ENCODE measurements at places on chromosomes 5 and 9. TPM values are rescaled to one million over a fixed set of nuclear protein-coding genes. Genes with fewer than 3 reads are reported as not detected.

DNA sequence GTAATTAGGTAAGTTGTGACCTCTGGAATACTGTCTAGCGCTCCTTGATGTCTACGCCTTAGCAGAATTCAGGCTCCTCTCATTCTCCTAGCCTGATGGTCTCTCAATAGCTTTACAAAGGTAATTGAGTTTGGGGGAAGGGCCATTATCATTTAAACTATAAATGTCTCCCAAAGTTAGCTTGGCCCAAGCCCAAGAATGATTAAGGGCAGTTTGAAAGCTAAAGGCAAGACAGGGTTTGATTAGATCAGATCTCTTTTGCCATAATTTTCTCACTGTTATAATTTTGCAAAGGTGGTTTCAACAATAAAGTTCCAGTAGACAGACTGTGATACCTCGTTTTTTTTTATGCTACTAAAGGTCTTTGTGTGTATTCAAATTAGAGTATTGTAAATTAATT lies 3.7 kb upstream of the SLC30A5 start:
- no peaks in the 10 kb centered on the region for H3K27me3 ChIP-seq
- DNase-seq: no peak
- no peak overlapping the region for H3K27ac ChIP-seq
- H3K4me1 ChIP-seq: peaks cover 10% of the 10 kb centered on the region
- H3K4me3 ChIP-seq: no peak overlapping the region

- H3K4me3 ChIP-seq: peak overlapping the region; percentile 48
- H3K27ac ChIP-seq: peak overlapping the region; percentile 79
- H3K27me3 ChIP-seq: peaks cover 5% of the 10 kb centered on the region
- no peak for DNase-seq
Measured at GRCh38 chr5:81750308-81751008, 439 bp downstream of the SSBP2 start.

Gene C1QTNF2
- polyA plus RNA-seq: not detected

- H3K4me3 ChIP-seq: no peak overlapping the region
- no peaks in the 10 kb centered on the region for H3K4me1 ChIP-seq
- no peak overlapping the region for H3K27ac ChIP-seq
Measured at GRCh38 chr9:92525306-92525705, 10.5 kb downstream of the ECM2 start.

GRCh38 chr9:70285246-70285645 lies 26.5 kb downstream of the SMC5 start:
- H3K4me1 ChIP-seq: no peaks in the 10 kb centered on the region
- H3K36me3 ChIP-seq: peaks cover 72% of the 10 kb centered on the region

- H3K36me3 ChIP-seq: peaks cover 2% of the 10 kb centered on the region
- no peak for DNase-seq
- H3K27me3 ChIP-seq: no peaks in the 10 kb centered on the region
Measured at GRCh38 chr5:177130211-177131018, 3.2 kb upstream of the NSD1 start.

Gene LSM11
- polyA plus RNA-seq: 0.84 TPM

Gene PDCD1LG2
- 2.5 TPM for polyA plus RNA-seq

GRCh38 chr5:107916731-107917725 lies 246.3 kb upstream of the EFNA5 start:
- no peaks in the 10 kb centered on the region for H3K27me3 ChIP-seq
- H3K4me1 ChIP-seq: no peaks in the 10 kb centered on the region
- no peaks in the 10 kb centered on the region for H3K36me3 ChIP-seq
- H3K4me3 ChIP-seq: no peak overlapping the region
- no peak for DNase-seq
- no peak overlapping the region for H3K27ac ChIP-seq

Gene FOXD4L3
- not detected for polyA plus RNA-seq

Gene UBE2QL1
- polyA plus RNA-seq: not detected

DNA sequence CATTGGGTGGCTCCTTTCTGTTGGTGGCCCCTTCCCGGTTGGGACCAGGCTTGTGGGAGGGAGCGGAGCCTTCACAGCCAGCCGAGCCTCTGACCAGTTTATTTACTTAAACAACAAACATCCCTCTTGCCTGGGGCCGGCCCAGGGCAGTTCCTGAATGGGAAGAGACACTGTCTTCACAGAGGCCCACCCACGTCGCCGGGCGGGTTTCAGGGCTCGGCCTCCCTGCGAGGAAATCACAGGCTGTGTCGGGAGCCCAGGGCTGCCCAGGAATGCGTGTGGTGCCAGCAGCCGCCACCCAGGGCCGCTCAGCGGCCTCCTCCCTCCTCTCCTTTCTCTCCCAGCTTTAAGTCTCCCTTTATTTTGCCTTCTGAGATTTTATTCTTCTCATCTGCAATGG lies 132.5 kb downstream of the HSD17B3 start:
- H3K27me3 ChIP-seq: no peaks in the 10 kb centered on the region
- no peak overlapping the region for H3K4me3 ChIP-seq
- no peak for DNase-seq
- H3K27ac ChIP-seq: no peak overlapping the region
- no peaks in the 10 kb centered on the region for H3K4me1 ChIP-seq
- H3K36me3 ChIP-seq: no peaks in the 10 kb centered on the region

DNA sequence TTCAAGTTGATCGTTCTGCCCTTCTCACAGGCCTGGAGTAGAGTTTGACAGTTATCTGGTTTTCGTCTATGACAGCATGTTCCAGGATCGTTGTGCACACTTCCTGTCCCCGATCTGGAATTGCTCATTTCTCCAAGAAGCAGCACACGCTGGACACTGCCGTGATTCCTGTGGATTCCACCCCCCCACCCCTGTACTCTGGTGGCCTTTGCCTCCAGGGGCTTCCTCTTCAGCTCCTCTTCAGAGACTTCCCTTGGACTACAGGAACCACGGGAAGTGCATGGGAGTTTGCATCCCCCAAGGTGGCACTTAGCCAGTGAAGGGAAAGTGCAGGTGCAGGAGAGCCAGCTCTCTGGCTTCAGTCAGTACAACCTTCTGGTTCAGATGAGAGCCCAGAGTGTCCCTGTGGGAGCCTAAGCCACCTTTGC lies 160.7 kb downstream of the CACNA1B start:
- no peaks in the 10 kb centered on the region for H3K4me1 ChIP-seq
- no peak overlapping the region for H3K4me3 ChIP-seq
- H3K27me3 ChIP-seq: peaks cover 7% of the 10 kb centered on the region
- no peak for DNase-seq
- no peak overlapping the region for H3K27ac ChIP-seq

DNA sequence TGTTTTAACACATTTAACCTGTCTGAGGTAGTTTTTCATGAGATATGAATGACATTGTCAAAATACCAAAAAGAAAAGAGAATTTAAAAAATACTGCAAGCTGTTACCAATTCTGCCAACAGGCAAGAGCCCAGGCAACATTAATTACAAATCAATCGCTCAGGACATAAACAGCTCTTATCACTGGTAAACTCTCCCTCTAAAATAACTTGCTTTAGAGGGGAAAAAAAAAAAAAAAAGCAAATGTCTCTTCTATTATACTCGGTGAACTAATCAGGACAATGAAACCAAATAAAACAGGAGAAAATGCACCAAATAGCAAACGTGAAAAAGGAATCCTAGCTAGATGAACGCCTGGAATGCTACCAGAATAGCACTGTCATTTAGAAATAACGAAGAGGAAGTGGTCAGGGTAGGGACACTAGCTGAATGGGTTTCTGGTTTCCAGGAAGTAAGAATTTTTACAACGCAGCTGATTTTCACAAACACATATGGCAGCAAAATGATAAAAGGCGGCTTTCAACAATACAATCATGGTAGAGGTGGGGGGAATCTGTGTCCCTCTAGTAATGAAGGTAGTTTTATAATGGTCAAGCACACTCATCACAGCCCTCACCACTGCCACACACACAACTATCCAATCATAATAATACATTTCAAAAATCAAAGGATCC lies 94.9 kb downstream of the DENND1A start:
- no peak for DNase-seq
- peaks cover 6% of the 10 kb centered on the region for H3K4me1 ChIP-seq
- H3K4me3 ChIP-seq: peak overlapping the region; percentile 13
- H3K27me3 ChIP-seq: no peaks in the 10 kb centered on the region
- no peak overlapping the region for H3K27ac ChIP-seq
- H3K36me3 ChIP-seq: no peaks in the 10 kb centered on the region

DNA sequence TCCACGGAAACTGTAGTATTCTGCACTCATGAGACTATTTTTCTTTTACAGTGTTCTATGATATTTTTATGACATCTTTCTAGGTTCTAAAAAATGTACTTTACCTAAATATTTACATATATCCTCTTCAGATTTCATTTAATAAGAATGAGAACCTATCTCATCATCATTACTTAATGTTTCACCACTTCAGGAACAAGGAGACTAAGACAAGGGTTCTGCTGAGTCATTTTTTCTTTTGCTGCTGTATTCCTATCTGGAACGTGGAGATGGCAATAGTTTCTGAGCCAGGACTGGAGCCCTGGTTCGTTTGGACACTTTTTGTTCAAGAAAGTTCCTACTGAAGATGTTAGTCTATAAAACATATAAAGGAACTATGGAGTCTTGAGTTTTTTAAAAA lies 258.2 kb upstream of the MAP3K1 start:
- no peaks in the 10 kb centered on the region for H3K36me3 ChIP-seq
- H3K27ac ChIP-seq: no peak overlapping the region
- H3K4me1 ChIP-seq: no peaks in the 10 kb centered on the region
- H3K27me3 ChIP-seq: peaks cover 3% of the 10 kb centered on the region
- H3K4me3 ChIP-seq: no peak overlapping the region
- DNase-seq: no peak

Gene C9
- not detected for polyA plus RNA-seq

Gene ISOC1
- 38.7 TPM for polyA plus RNA-seq

GRCh38 chr9:3261484-3261883 lies 264.3 kb downstream of the RFX3 start:
- peaks cover 45% of the 10 kb centered on the region for H3K36me3 ChIP-seq
- no peak for DNase-seq
- H3K27ac ChIP-seq: no peak overlapping the region
- no peak overlapping the region for H3K4me3 ChIP-seq

Gene LEAP2
- not detected for polyA plus RNA-seq

DNA sequence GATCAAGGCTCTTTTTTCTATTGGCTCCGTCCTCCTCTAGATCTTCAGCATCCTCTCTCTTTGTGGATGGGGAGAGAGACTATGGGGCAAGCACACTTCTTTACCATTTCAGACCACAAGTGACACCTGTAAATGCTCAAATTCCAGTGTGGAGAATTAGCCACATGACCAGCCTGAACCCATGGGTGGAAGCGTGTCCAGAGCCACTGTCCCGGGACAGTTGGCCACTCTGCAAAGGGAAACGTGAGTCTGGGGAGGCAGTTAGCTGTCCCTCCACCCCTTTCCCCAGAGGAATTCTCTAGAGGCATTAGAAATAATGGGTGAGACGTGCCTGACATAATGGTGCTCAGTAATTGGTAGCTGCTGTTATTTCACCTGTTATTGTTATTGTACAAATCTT lies 40.9 kb downstream of the AMBP start:
- no peak overlapping the region for H3K27ac ChIP-seq
- H3K27me3 ChIP-seq: no peaks in the 10 kb centered on the region
- H3K4me1 ChIP-seq: no peaks in the 10 kb centered on the region
- H3K4me3 ChIP-seq: no peak overlapping the region
- H3K36me3 ChIP-seq: no peaks in the 10 kb centered on the region

DNA sequence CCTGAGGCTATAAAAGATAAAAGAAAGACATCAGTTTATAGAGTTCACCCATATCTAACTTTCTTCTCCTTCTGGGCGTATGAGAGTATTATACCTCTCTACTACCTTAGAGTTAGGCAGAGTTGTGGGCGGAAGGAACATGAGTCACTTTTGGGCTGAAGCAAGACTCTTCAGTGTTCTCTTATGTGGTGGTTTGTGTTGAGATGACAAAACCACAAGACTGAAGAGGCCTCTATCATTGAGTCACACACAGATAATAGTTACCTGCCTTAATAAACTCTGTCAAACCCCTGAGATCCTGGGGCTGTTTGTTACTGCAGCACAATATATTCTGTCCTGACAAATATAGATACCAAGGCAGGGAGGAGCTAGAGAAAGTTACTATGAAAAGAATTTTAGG lies 184.2 kb downstream of the EFNA5 start:
- H3K4me3 ChIP-seq: no peak overlapping the region
- H3K4me1 ChIP-seq: no peaks in the 10 kb centered on the region
- peak; percentile 23 for DNase-seq
- no peak overlapping the region for H3K27ac ChIP-seq
- no peaks in the 10 kb centered on the region for H3K27me3 ChIP-seq

DNA sequence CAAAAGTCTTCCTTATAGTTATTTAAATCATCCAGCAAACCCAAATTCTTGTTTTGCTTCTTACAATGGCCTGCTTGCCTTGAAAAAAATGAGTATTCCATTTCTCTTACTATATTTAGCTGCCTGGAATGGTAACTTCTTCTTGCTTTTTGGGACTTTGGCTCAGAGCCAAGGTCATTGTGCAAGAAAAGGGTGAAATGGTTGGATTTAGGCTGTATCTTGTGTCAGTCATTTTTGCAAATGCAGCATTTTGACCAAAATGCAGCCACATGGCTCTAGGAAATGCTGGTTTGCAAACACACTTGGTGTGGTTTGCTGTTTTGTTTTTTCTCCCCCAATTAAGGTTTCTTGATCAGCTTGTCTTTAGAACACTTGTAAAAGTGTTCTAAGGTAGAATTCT lies 133.3 kb upstream of the ELL2 start:
- DNase-seq: no peak
- no peaks in the 10 kb centered on the region for H3K27me3 ChIP-seq
- no peak overlapping the region for H3K4me3 ChIP-seq
- H3K4me1 ChIP-seq: no peaks in the 10 kb centered on the region
- no peak overlapping the region for H3K27ac ChIP-seq

Gene SLC4A9
- polyA plus RNA-seq: not detected

Gene SLC2A6
- polyA plus RNA-seq: 1.3 TPM

DNA sequence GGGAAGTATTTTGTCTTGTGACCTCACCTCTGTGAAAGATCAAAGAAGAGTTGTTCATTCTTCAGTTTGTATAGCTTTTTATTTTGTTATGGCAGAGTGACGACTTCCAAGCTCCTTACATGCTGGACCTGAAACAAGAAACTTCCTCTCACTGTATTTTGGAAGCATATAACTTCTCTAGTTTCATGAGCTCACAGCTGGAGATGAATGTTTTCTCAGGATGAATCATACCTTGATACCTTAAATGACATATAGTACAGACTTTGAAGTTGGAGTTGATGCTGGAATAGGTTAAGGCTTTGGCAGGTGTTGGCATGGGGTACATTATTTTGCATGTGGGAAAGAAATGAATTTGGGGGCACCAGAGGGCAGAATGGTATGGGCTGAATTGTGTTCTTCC lies 112.5 kb downstream of the SLC25A46 start:
- no peaks in the 10 kb centered on the region for H3K27me3 ChIP-seq
- no peak overlapping the region for H3K4me3 ChIP-seq
- DNase-seq: no peak
- H3K36me3 ChIP-seq: no peaks in the 10 kb centered on the region

- peaks cover 28% of the 10 kb centered on the region for H3K36me3 ChIP-seq
- H3K4me1 ChIP-seq: peaks cover 37% of the 10 kb centered on the region
- peak overlapping the region; percentile 65 for H3K4me3 ChIP-seq
- peak overlapping the region; percentile 58 for H3K27ac ChIP-seq
- no peaks in the 10 kb centered on the region for H3K27me3 ChIP-seq
Measured at GRCh38 chr5:175521313-175521833, 43.0 kb downstream of the SFXN1 start.

- H3K27ac ChIP-seq: no peak overlapping the region
- no peaks in the 10 kb centered on the region for H3K27me3 ChIP-seq
- no peak for DNase-seq
- H3K4me3 ChIP-seq: no peak overlapping the region
- no peaks in the 10 kb centered on the region for H3K36me3 ChIP-seq
- H3K4me1 ChIP-seq: no peaks in the 10 kb centered on the region
Measured at GRCh38 chr5:117776977-117777376, 1202.4 kb upstream of the SEMA6A start.

Gene STXBP1
- 0.07 TPM for polyA plus RNA-seq
